Activated T-cell treated with anti-CD3 and anti-CD28 coated beads, Interleukin-2, amount 50 U/mL, for 48 hours (primary cell): ENCODE measurements at places on chromosomes 3 and 15.

DNA sequence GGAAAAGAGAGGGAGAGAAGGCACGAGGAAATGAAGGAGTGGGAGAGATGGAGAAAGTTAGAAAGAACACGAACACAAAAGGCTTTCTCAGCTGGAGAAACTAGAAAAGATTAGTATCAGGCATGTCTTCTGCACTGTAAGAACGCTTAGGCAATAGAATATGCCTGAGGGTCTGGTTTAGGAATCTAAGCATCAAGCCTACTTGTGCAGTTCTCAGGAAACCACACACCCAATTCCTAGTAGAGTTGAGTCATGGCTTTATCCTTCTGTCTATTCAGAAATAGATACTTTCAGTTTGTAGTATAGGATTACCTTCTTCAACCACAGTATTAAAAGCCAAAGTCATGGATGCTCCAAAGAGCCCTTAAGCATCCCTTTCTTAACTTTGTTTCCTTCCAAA, 969.4 kb downstream of the NTRK3 start:
- DNase-seq = no peak

DNA sequence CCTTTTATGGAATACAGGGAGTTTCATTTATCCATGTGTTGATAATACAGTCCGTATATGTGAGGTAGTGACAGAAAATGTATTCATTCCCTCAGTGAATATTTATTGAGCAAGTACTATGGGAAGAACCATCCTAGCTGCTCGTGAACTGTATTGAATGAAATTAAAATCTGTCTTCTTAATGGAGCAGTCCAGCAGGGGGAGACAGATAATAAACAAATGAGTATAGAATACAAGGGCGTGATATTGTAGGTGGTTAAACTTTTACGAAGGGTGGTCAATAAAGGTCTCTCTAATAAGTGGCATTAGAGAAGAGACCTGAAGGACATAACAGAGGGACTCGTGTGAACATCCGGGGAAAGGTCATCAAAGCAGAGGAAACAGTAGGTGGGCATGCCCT, 62.7 kb upstream of the OSTN start:
- DNase-seq = no peak

DNA sequence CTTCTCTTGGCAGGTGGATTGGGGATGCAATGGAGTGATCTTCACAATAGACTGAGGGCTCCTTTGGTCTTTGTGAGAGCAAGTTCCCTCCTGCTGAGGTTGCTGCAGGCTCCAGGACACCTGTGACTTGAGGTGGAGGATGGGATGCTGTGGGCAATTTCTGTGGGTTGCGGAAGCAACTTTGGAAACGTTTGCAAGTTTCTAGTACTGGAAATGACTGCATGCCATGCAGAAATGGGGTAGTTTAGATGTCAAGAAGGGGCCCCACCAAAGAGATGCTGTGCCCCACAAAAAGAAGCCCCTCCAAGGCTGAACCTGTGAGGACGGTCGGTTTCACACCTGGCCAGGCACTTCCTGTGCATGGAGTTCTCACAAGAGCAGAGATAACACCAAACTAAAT, 80.4 kb upstream of the XCR1 start:
- no peak for DNase-seq

- DNase-seq = no peak
These were observed 48.3 kb downstream of the GNB4 start for GRCh38 chr3:179402963-179403362.

DNA sequence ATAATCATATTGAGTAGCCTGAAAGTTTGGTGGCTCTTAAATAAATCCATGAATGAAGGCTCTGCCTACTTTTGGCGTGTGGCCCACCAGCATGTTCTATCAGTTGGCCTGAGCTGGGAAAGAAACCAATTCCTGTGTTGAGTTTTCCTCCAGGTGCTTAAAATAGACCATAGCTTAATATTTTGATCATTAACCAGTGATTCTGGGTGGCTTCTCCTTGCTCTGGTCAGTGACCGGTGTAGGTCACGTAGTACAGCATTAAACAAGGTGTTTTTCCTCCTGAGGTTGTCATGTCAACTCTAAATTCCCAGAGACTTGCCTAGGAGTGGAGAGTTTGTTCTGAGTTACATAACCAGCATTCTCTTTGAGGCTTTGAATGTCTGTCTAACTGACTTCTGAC, 1.3 kb downstream of the HHLA2 start:
- no peak for DNase-seq

DNA sequence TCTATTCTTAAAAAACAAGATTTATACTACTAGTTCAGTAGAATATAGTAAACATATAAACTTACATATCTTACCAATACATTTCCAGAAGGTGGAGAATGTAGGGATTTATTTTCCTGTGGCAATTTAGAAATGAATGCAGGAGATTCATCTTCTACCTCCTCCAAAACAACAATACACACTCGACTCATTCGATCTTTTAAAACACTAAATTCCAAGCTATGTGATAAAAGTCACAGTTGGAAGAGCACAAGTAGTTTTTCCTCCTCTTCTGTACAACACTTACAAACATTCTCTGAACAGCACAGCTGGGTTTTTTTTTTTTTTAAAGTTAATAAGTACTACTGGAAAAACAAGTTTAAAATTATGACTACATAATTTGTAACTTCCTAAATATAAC, 1.4 kb downstream of the ANKRD28 start:
- no peak for DNase-seq

DNA sequence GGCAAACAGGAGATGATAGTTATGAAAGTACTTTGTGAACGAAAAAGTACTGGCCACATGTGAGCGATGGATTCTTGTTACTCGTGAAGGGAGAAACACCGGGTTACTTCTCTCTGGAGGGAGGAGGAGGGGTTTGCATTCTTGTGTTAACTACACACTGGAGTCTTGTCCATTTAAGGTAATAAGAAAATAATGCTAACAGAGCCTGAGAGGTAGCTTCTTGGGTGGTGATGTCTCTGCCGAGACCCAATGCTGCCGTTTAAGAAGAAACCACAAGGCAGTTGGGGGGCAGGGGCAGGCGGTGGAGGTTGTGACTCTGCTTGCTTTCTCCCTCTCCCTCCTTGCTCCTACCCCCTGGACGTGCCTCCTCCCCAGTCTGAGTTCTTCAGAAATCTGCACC, 100.9 kb upstream of the ROPN1 start:
- DNase-seq = no peak

GRCh38 chr3:11907667-11908660, 61.3 kb upstream of the TAMM41 start:
- DNase-seq = no peak

DNA sequence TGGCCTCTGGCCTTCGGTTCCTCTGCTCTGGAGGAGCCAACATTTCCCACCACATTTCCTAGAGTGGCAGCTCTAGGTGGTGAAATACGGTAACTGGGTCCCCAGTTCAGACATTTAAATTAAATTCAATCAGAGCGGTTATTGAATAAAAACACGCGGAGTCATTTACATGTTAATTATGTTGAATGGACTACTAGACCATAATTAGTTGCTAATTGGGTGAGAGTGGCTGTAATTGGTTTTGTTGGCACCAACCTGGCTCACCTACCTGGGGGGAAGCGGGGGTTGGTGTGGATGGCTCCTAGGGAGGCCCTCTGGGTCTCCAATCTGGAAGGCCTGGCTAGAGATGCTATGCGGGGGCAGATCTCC, 12.7 kb downstream of the SEMA3F start:
- DNase-seq = no peak

- no peak for DNase-seq
These were observed 234.0 kb downstream of the MYRIP start for GRCh38 chr3:40043444-40043755.

- DNase-seq = no peak
These were observed 89.7 kb upstream of the ARRDC4 start for GRCh38 chr15:97870771-97871170.

DNA sequence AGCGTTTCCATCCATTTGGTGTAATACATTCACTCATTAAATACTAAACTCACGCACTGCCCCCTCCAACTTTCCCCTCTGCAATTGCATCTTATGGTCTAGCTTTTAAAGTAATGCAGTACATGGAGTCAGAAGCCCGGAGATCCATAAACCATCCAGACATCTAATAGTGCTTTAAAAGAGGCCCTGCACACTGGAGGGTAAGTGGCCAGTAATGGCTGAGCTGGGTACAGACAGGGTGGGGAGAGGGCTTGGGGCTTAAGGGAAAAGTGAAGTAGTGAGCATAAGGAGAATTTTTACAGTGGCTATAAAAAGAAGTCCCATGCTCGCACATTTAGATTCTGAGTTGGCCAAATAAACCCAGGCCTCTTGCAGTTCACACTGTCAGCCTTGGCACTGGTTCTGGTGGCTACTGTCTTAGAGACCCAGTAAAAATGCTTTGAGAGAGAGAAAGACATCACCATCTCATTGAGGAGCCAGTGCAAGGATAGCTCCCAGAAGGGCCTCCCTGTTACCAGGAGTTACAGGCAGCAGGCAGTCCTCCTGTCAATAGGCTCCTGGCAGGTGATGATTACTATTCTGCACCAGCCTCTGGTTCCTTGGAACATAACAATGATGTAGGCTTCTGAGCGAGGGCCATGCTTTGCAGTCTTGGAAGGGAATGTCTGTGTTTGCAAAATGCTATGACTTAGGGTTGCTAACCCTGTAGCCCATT, 112.6 kb upstream of the NEO1 start:
- no peak for DNase-seq

- no peak for DNase-seq
These were observed 213.8 kb upstream of the STAC start for GRCh38 chr3:36166477-36166876.

- DNase-seq = peak; percentile 92
These were observed 60.5 kb downstream of the GTPBP8 start for GRCh38 chr3:113051302-113051711.

- DNase-seq = no peak
These were observed 23.1 kb downstream of the ADAMTS7 start for GRCh38 chr15:78788016-78788660.

DNA sequence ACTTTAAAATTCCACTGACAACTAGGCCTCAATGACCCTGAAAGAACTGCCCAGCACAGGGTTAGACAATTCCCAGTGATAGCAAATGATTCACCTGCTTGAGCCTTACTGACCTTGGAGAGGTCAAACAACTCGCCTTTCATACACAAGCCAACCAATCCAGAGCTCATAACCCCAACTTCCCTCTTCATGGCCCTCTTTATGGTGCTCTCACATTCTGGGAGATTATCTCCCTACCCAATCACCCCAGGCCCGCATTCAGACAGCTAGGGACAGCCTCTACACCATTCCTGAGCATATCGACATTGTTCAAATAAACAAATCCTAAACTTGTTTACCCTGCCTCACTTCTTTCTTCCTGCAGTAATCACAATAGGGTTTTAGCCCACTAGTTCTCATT, 32.2 kb upstream of the COLQ start:
- no peak for DNase-seq

DNA sequence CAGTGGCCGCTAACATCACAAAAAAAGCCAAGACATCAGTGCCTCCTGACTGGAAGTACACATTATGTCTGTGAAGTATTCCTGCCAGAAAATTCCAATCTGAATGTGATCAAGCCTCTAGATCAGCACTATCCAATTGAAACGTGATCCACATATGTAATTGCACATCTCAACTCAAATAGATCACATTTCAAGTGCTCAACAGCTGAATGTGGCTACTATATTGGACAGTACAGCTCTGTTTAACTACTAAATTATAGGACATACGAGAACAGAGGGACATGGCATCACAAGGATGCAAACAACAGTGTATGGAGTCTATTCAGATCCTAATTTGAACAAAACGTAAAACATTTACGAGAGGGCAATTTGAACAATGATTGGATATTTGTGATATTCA, 542 bp upstream of the UBAP1L start:
- no peak for DNase-seq

GRCh38 chr3:106294121-106294520, 425.3 kb upstream of the CBLB start:
- DNase-seq = no peak

DNA sequence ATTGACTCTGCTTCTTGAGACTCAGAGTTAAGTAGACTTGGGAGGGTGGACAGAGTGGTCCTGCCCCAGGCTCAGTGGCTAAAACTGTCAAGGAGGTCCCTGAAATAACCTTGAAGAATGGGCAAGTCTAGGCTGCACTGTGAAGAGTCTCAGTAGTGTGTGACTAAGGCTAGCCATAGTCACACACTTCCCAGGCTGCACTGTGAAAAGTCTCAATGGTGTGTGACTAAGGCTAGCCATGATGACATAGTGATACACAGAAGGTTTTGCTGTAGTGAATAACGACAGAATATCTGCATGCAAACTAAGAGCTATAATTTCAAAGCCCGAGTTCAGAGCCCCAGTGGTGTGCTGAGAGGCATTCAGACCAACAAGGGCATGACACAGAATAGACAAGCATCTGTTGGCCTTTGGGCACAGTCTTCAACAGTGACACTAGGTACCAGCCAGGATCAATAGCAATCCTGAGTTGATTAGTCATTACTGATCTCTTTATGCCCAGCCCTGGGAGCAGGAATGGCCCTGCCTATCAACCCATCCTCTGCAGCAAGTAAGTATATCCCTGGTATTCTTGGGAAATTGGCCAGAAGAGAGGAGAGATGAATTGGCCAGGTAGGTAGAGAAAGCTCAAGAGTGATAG, 72.4 kb upstream of the BBX start:
- peak; percentile 23 for DNase-seq

DNA sequence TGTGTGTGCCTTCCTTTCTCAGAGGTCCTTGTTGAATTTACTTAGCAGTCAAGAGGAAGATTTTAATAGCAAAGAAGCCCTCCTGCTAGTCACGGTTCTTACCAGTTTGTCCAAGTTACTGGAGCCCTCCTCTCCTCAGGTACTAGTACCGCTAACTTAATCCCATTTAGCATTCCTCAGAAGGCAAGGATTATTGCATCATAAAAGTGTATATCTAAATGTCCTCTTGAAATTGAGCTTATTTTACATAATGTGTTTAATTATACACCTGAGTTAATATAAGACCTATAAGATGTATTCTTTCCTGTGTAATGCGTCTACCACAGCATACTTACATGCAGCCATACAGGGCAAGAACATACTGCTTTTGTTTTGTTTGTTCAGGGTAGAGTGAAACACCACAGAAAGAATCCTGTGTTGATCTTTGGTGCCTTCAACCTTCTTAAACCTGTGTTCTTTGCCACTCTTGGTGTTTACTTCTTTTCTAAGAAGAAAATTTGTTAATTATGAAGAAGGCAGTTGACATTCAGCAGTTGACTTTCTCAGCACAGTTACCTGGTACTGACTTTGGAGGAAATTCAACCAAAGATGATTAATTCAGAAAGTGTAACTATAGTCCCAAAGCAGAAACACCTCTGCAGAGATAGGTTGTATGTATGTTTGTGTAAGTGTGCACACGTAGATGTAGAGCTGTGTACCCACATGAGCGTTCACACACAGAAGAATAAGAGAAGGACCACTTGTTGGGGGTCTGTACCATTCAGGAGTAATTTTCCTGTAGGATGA, 33.1 kb downstream of the POLG start:
- DNase-seq = no peak

DNA sequence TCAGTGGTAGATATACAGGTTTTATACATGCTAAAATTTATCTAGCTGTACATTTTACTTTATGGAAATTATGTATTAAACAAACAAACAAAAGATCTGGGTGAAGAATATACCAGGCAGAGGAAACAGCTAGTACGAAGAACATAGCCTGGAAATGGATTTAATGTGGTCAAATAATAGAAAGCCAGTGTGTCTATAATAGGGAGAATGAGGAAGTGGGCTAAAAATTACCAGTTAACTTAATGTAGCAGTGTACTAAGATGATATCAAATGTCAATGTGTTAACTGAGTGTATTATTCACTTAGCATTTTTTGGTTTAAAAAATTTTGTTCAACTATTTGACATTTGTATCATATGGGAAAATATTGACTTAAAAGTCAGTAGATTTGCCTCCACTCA, 22.8 kb upstream of the SLC15A2 start:
- no peak for DNase-seq

GRCh38 chr15:58535894-58536293, 104.1 kb downstream of the LIPC start:
- DNase-seq = no peak
